ENCODE measurements at places on chromosomes 2 and 18.
A peak's percentile ranks its signal among the peaks of the same experiment; 100 is the strongest.

DNA sequence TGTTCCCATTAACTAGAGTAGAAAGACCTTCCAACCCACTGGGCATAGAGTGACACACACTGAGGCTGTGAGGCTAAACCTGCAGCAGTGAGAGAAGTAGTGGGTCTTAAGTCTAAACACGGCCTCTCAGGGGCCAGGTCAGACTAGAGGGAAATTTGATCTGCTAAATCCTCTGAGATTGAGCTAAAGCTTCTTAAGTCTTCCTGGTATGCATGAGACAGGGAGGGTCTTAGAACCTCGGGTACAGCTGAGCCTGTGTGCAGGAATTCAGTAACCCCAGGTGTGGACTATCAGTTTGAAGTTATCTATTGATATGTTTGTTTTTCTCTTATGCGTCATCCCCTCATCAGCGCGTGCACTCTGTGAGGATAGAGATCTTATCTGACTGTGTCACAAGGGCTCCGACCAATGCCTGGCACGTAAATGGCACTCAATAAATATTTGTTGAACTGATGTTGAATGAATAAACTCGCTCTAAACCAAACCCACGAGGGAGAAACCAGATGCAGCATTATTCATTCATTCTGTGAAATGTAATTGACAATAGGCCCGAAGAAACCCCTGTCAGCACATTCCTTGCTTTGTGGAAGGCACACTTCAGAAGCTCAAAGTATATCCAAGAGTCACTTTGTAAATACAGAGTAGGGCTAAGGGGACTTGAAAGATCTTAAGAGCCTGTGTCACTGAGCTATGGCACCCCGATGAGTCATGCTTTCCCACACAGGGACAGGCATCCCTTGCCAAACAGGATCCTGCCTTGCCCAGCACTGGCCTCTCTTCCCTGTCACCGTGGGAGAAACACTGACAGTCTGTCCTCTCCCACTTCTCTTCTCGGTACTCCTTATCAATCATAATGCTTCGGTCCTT is 21.7 kb upstream of the RAB10 start:
- DNase-seq, result no peak

- no peak for DNase-seq
These were observed 38.3 kb downstream of the AAK1 start for GRCh38 chr2:69605284-69605683.

DNA sequence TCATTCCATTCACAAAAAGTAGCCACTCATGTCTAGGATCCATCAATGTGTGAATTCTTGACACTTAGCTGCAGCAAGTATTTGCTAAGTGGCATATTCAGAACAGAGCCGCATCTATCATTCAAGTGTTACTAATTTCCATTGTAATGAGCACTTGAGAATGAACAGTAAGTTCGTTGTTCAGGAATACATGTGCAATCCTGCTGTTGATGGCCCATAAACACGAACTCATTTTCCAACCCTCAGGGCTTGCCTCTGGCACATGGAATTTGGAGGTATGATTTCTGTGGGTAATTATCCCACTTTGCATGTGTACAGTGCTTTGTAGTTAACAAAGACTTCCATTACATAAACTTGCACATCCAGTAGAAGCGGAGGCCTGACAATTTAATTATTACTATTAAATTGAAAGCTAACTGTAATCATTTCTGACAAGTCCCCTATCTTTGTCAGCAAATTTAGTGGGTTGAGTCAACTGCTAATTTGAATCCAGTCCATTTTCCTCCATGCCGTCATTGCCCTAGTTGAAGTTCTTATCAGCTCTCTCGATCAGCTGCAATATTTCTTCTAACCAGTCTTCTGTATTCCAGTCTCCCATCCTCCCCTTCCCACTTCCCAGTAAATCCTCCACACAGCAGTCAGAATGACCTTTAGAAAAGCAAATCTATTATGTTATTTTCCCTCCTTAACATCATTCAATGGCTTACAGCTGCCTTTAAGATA is 116.0 kb upstream of the AQP4 start:
- DNase-seq, result no peak

DNA sequence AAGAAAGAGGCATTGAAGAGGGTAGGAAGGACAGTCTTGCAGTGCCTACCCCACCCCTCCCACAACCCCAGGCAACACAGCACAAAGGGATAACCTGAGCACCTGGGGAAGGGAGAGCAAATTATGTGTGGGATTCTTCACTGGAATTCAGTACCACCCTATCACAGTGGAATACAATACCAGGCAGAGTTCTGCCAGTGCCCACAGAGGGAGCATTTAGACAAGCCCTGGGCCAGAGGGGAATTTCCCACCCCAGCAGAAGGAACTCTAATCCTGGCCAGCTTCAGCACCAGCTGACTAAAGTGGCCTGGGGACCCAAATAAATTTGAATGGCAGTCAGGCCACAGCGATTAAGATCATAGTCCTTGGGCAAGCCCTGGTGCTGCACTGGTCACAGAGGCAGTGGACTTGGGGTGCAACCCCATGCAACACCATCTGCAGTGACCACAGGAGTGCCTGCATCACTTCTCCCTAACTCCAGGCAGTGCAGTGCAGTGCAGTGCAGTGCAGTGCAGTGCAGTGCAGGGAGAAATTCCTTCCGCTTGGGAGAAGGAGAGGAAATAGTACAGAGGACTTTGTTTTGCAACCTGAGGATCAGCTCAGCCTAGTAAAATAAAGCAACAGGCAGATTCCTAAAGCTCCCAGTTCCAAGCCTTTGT is 147.8 kb upstream of the SRD5A2 start:
- no peak for DNase-seq

DNA sequence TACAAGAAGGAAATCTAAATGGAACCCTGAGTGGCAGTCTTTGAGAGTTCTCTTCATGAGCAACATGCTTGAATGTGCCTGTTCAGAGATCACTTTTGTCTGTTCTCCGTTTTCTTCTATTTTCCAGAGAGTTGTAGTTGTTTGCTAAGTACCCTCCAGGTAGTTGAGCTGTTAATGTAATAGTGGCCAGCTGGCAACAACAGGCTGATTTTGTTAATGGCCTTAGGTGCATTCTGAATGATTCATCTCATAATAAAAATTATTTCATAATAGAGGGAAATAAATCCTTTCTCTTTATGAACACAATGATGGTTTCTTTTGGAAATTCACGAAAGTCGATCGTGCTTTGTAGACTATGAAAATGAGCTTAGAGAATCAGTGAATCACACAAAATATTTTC is 136.8 kb downstream of the LRP1B start:
- DNase-seq, result no peak

DNA sequence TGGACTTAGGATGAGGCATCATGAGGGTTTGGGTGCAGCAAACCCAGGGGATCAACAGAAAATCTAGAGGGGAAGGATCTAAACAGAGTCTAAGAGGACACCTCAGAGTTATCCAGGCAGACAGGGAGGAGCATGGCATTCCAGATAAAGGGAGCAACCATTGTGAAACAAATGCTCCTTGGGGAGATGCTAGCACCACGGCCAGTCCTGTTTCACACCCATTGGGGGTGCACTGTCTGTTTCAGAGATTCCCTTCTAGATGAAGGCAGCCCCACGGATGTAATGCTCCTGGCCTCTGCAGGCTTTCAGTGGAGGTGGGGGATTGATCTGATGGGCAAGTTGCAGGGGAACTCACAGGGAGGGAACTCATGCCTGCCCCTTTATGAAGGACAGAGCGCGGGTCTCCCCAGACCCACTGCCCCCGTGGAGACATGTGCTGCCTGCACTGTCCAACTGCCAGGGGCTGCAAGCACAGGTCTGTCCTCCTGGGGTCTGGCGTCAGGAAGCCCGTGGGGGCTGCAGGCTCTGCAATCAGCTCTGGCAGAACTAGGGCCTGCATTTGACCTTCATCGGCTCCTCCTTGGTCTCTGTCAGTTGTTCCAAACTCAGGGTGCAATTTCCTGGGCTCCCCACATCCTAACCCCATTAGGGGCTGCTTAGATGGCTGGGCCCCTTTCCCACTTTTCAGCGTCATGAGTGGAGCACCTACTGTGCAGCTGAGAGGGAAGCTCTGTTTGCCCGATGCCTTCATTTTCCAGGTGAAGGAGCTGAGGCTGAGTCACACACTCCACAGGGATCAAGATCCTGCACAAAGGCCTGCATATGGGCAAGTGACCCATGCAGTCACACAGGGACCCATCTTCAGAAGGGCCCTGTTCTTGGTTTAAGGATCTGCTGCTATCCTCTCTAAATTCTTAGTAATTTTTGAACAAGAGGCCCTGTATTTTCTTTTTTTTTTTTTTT is 163.4 kb downstream of the ARL4C start:
- DNase-seq, result no peak

DNA sequence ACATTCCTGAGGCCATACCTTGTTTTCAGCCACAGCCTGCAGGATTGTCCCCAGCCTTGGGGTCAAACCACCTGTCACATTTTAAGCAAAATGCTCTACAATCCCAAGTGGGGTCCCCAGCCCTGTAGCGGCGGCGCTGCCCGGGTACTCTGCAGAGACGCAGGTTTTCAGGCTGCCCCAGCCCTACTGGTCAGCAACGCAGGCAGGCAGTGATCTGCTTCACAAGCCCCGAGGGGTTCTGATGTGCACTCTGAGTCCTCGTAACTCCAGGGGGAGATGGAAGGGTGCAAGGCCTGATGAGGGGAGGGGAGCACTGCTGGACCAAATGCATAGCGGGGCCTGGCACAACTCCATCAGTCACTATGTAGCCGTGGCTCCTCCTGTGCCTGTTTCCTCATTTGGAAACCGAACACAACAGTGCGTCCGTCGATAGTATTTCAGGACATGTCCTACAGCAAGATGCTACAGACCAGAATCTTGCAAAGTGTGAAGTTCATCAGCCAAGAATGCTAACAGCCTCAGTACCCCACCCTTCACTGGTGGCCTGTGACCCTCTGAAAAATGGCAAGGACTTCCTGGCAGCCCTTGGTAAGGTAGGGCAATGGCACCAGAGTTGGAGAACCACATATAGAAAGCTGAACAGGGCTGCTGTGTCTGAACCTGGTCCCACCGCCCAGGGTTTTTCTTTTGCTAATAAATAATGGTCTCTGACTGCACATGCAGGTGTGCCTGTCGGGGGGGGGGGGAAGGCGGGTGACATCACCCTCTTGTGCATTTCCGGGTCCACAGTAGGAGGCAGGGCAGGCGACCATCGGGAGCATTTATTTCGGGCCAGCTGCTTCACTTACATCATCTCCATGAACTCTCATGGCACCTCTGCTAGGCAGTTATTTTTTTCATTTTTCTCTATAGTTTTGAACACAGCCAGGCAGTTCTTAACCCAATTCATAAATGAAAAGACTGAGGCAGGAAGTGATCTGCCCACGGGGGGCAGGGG is 50.6 kb upstream of the TFCP2L1 start:
- DNase-seq, result no peak

DNA sequence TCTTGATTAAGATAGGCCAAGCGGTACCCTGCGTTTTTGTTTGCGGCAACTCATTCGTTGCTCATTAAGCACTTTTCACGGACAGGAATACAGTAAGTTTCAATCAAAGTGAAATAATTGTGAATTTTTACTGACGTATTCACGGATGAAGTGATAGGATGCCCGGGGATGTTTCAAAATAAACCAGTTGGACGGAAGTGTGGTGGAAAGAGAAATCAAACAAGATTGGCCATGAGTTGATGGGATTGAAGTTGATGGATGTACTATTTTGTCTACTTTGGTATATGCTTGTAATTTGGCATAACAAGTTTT is 481 bp downstream of the TMEM177 start:
- DNase-seq, result no peak

GRCh38 chr2:207417301-207417718 is 112.5 kb upstream of the CREB1 start:
- no peak for DNase-seq

DNA sequence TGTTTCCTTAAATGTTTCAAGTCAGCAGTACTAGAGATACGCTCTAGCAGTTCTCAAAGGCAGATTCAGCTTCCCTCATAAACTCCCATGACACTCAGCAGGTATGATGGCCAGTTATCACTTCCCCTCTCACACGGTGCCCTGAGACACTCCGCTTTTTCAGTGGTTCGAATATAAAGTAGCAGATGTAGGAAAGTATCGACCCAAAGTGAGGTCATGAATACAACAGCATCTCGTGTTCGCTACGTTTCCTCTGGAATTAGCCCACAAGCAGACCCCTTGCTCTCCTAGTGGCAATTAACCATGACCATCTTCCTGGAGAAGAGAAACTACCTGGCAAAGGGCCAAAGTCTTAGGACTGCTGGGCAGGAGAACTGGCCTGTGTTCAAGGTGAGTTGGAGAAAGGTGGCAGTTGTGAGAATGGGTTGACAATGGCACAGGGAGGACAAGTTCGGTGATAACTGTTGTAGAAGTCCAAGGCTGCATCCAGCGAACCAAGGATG is 9.3 kb upstream of the AGBL5 start:
- no peak for DNase-seq

GRCh38 chr2:182615036-182615435 is 101.0 kb upstream of the DNAJC10 start:
- DNase-seq, result no peak

DNA sequence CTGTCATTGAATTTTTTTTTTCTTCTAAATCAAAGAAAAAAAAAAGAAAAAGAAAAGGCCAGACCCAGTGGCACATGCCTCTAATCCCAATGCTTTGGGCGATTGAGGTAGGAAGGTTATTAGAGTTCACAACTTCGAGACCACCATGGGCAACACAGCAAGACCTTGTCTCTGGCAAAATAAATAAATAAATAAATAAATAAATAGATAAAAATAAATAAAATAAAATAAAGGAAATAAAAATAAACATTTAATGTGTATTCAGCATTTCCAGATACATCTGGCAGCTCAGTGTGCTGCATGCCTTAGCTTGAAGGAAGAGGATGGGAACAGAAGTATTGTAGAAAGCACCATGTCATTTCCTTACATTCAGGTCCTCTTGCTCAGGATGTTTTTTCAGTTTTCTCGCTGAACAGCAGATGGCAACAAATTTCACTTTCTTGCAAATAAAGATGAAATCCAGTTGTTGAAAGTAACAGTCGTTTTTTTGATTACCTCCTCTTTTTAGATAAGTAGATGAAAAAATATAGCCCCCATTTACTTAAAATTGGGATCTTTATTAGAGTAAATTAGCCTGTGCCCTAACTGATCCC is 25.7 kb upstream of the FAM178B start:
- peak; percentile 19 for DNase-seq

- no peak for DNase-seq
These were observed 34.7 kb upstream of the LPIN1 start for GRCh38 chr2:11711751-11712150.

- DNase-seq, result peak; percentile 32
These were observed 598 bp upstream of the CEP68 start for GRCh38 chr2:65055422-65056214.

- peak; percentile 57 for DNase-seq
These were observed 556.3 kb downstream of the ARHGAP15 start for GRCh38 chr2:143685421-143686078.

- no peak for DNase-seq
These were observed 38.1 kb downstream of the TMEM131 start for GRCh38 chr2:97957432-97958183.

DNA sequence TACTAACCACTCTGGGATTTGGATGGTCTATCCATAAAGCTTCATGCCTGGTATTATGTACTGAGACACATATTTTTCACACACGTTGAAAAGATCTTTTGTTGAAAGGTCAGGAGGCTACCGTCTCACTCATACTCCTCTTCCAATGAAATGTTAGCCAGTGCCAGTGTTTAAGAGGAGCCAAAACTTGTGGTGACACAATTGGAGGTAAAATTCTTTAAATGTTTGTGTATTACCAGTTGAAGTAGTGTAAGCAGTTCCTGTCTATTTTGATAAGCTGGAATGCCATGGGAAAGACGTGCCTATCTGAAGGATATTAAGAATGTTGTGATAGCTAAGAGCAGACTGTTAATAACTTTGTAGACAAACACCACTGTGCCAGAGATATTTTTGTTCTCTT is 32.1 kb downstream of the MARCHF7 start:
- no peak for DNase-seq
